Kidney (tissue), 22 donors: ENCODE measurements at places on chromosomes 11 and 22. TPM values are rescaled to one million over a fixed set of nuclear protein-coding genes. Genes with fewer than 3 reads are reported as not detected.

GRCh38 chr11:7587712-7588111, 73.9 kb downstream of the PPFIBP2 start:
- DNase-seq, result no peak

The RIMBP3B gene
- total RNA-seq, result 0.16 TPM

The CBLIF gene
- total RNA-seq, result not detected

The SMTNL1 gene
- not detected for total RNA-seq

DNA sequence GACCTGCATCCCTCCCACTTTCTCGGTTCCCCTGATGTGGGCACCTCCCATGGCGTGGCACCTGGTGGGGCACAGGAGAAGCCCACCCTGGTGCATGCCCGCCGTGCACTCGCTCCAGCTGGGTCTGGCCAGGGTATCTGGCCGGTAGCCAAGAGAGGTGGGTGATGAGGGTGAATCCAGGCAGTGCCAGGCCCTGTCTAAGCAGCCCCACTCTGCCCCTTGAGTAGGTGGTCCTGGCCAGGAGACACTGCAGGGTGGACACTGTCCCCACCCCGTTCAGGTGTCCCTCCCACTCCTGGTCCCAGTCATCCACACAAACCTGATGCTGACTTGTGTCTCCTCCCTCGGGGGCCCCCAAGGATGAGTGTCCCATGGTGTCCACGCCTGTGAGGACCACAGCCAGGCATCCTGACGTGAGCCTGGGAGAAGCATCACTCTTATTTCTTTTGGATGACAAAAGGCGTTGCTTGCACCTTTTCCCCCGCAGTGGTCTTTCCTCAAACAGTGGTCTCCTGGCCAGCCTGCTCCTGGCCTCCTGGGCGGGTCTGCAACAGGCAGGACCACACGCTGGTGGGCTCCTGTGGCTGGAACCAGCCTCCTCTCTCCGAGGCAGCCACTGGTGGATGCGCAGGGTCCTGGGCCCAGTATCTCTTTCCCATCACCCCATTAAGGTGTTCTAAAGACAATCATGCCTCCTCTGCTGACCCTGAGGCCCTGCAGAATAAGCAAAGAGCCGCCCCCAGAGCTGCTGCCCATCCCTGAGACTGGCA, 922.3 kb downstream of the BRD1 start:
- DNase-seq, result no peak

The TRIM68 gene
- 18.3 TPM for total RNA-seq

GRCh38 chr22:25876871-25877270, 134.9 kb downstream of the MYO18B start:
- no peak for DNase-seq
